Activated CD4-positive, alpha-beta T cell treated with anti-CD3 and anti-CD28 coated beads for 24 hours (primary cell): ENCODE measurements at places on chromosomes 13 and 19.
A peak's percentile ranks its signal among the peaks of the same experiment; 100 is the strongest.

- no peak for DNase-seq
Measured at GRCh38 chr19:3580156-3580934, 4.9 kb upstream of the GIPC3 start.

- DNase-seq: peak; percentile 65
Measured at GRCh38 chr19:872266-872951, 12.9 kb downstream of the CFD start.

- no peak for DNase-seq
Measured at GRCh38 chr13:24214528-24214927, 54.0 kb downstream of the SPATA13 start.

GRCh38 chr19:30924670-30925069, 424.6 kb downstream of the TSHZ3 start:
- DNase-seq: no peak

DNA sequence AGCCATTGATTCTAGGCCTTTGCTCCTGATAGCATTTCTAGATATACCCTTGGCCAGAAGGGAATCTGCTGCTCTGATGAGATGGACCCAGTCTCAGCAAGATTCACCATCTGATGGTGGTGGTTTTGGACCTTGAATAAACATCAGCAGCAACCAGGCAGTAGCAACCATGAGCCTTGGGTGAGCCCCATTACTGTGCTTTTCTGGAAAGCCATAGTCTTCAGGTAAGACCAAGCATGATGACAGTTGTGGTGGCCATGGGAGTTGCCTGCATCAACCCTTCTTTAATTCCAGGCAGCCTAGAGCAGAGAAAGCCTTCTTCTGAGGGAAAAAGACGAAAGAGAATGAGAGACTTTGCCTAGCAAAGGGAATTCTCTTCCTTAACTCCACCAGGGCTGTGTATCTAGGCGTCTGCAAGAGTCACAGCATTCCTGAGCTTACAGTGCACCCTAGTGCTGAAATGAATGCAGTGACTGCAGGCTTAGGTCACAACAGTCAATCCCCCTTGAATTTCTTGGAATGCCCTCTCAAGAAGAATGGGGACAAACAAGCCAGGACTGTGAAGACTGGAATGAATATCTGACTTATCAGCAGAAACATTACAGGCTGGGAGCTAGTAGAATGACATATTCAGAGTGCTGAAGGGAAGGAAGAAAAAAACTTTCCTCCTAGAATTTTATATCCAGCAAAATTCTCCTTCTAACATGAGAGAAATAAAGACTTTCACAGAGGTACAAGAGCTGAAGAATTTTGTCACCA, 942.4 kb upstream of the PCDH20 start:
- no peak for DNase-seq
